Right ventricle myocardium superior (tissue), 1 donor: ENCODE measurements at places on chromosomes 12 and 14. TPM values are rescaled to one million over a fixed set of nuclear protein-coding genes. Genes with fewer than 3 reads are reported as not detected.

DNA sequence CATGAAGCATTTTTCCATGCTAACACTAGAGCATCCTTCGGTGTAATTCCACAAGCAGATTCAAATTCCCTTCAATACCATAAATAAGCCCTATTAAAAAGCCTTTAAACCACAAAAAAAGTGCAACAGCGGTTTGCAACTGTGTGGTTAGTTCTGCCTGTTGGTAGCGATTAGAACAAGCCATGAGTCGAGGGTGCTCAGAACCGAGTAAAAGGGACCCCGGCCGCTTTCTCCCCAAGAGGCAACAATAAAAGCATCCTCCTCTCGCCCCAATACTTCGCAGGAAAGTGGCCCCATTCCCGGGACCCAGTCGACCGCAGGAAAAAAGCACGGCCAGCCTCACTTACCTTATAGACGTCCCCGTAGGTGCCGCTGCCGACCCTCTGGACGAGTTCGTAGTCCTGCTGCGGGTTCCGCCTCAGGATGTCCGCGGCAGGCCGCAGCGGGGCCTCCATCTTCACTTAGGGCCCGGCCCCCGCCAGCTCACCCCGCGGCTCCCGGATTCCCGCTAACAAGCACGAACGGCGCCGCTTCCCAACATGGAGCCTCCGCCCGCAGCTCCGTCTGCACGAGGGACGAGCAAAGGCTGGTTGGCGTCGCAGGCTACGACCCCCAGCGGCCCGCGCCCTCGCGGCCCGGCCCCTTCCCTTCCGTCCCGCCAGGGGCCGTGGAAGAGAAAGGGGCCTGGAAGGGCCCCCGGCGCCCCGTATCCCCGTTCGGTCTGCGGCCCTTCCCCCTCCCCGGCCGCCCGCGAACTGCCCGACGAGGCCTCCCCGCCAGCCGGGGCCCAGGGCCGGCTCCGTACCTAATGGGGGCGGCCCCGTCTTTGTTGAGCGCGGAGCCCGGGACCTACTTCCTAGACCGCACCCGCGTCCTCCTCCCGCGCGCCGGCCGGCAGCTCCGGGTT, 521 bp downstream of the MAP4K5 start:
- peak; percentile 70 for DNase-seq

DNA sequence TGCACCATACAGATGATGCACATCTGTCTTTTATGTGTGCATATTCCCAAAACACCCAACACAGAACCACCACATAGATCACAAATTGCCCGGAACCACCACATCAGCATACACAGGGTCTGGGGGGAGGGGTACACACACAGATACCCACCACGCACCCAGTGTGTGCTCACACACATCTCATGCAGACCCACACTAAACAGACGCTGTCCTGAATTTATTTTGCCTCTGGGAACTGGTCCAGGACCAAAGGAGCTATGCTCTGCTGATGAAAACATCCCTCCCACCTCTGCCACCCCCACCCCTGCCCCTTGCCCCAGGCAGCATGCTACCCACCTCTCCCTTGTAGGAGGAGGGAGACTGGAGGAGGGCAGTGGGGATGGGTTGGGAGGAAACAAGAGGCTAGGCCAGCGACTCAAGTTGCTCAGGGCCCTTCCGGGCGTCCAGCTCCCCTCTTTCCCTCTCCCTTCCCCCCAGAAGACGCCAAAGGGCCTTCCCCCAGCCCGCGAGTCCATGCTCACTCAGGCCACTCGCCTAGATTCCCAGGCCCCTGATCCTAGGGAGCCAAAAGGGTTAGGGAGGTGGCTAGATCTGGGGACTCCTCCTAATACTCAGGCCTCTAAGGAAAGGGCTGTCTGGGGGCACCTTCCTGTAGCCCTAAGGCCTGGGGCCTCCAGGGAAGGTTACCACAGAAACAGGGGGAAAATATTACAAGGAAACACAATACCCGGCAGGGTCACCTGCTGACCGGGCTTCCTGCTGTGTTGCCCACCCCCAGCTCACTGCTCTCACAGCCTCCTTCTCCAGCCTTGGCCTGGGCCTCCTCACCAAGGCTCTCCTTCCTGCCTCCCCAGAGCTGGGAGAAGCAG, 3.1 kb downstream of the HDAC7 start:
- peak; percentile 48 for DNase-seq

DNA sequence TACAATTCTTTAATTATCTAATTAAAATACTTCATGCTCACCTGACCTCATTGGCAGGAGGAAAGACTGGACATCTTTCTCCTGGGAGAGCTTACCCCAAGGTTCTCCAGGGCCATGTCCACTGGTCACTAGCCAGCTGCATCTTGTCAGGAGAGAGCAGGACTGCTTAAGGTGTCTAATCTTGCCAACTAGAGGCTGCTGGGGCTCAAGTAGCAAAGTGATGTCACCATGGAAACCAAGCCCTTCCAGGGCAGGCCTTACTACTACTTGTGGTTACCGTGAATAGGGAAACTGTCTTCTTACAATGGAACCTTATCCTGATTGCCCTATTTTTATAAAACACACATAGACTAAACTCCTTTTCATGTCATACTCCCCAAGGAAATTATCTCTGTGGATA, 376.4 kb downstream of the SNAPC1 start:
- no peak for DNase-seq

GRCh38 chr12:48819986-48820725, 1.9 kb downstream of the CACNB3 start:
- DNase-seq: no peak

- no peak for DNase-seq
Measured at GRCh38 chr12:2309647-2310046, 256.9 kb downstream of the CACNA1C start.

DNA sequence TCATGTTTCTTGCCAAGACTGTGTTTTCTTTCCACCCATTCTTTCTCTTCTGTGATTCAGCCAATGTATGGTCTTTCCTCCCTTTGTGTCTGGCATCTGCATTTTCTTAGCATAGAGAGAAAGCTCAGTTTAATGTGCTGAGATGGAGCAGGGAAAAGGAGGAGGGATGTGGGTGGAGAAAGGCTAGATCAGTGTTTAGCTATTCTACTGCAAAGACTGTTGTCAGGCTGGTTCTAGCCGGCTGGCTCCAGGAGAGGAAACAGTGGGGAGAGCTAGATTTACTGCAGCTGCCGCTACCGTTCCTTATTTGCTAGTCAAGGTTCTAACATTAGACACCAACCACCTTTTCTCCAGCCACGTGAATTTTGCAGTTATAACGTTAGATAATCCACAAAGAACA, 5.2 kb upstream of the RIMKLB start:
- DNase-seq: no peak

- peak; percentile 28 for DNase-seq
Measured at GRCh38 chr14:100609941-100610391, 22.7 kb upstream of the BEGAIN start.

- DNase-seq: peak; percentile 44
Measured at GRCh38 chr12:21776175-21776574, 1.7 kb upstream of the KCNJ8 start.

Gene CFAP54
- 0.13 TPM for total RNA-seq

Gene BEST3
- total RNA-seq: 0.48 TPM

Gene VRK1
- 4.7 TPM for total RNA-seq

Gene CLECL1
- total RNA-seq: not detected

Gene BCL7A
- 15.1 TPM for total RNA-seq

Gene OVCH1
- not detected for total RNA-seq

Gene SDSL
- 6.3 TPM for total RNA-seq
